ENCODE measurements at places on chromosomes 11 and 22.

GRCh38 chr11:13602844-13603243 lies 65.6 kb upstream of the FAR1 start:
- no peak for DNase-seq

DNA sequence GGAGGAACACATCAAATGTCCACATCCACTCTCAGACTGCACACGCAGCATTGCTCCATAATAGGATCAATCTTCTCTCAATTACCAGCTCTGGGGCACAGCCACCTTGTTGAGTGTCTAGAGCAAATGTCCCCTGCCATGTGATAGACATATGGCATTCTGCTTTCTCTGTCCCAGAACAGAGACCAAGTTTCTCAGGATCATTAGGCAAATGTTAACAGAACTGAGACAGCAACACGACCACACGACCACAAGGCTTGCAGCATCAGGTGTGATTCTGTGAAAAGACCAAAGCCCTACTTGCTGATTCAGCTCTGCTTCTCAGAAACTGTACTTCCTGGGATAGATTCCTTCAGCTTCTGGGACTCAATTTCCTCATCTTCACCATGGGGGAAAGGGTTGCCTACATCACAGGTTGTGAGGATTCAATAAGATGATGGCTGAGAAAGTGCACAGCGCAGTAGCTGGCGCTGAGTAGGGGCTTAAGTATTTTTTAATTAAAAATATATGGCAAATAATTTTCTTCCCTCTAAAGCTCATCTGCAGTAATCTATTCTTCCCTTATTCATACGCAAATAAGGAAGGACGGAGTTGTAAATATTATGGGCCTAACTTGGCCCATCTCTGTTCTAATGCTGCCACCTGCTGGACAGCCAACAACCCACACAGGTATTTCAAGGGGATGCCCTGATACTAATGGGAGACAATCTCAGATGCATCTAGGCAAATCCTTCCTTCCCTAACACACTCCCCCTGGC lies 54.3 kb upstream of the USP47 start:
- peak; percentile 79 for DNase-seq

DNA sequence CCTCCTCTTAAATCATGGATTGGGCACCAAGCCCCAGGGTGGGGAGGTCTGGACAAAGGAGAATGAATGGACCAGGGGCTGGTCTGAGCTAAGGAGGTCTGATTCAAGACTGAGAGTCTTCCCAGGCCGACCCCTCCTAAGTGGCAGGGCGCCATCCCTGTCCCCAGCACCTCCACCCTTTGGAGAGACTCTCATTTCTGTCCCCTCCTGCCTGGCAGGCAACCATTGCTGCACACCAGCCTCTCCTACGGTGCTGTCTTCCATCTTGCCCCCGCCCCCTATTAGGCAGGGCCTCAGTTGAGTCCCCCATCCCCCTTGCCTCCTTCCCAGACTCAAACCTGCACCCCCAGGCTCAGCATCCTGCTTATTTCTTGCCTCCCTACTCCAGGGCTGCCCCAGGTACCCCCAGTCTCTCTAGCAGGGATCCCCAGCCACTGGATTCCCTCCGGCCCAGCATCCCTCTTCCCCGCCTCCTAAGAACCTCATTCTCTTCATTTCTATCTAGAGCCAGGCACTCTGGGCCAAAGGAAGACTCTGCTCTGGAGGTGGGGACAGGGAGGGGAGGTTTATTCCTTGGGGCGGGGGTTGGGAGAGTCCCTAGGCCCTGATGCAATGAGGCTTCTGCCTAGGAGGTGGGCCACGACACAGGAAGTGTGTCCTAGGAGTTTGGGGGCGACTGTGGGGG lies 1.7 kb upstream of the RCOR2 start:
- peak; percentile 44 for DNase-seq

- no peak for DNase-seq
Observed at GRCh38 chr11:73463359-73463758, 87.2 kb downstream of the RELT start.

- DNase-seq = no peak
Observed at GRCh38 chr11:1852877-1853276, at the start of gene LSP1. Gene LSP1, plus strand, starts transcription at chr11:1853084. Its CDS starts 61 bp downstream, at chr11:1853145.

GRCh38 chr11:6433998-6434660 lies 6.7 kb downstream of the HPX start:
- DNase-seq = no peak

DNA sequence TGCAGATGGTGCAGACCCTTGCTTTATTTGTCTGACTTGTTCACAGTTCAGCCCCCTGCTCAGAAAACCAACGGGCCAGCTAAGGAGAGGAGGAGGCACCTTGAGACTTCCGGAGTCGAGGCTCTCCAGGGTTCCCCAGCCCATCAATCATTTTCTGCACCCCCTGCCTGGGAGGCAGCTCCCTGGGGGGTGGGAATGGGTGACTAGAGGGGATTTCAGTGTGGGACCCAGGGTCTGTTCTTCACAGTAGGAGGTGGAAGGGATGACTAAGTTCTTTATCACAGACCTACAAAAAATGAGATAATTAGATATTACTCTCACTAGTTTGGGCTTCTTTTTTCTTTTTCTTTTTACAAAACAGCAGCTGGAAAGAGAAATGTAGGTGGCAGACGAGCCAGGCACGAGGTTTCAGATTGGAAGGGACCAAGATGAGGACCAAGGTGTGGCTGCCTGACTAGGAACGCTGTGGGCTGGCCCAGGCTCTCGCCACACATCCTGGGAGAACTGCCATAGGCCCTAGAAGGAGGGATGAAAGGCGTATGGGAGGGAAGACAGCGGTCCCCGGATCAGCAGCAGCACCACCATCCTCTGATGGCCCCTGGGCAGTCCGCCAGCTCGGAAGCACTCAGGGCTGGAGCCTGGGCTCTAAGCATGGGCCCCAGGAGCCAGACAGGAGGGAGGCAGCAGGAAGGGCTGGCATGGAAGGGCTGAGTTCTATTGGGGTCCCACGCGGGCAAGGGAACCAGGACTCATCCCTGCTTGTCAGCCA lies 14.2 kb downstream of the TXN2 start:
- DNase-seq = no peak

DNA sequence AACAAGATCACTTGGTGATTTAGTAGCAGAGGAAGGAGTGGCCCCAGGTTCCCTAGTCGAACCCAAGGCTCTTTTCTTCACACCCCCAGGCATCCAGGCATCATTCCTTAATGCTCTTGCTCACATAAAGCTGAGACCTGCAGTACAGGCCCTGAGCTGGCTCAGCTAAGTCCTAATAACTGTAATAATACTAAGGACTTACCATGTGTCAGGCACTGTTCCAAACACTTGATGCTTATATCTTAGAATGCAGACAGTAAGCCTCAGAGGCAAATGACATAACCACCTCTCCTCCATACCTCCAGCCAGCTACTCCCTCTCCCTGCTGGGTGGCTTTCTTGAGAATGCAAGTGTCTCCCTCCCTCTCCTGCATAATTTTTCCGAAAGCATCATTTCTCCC lies 33.2 kb downstream of the ANKK1 start:
- no peak for DNase-seq

DNA sequence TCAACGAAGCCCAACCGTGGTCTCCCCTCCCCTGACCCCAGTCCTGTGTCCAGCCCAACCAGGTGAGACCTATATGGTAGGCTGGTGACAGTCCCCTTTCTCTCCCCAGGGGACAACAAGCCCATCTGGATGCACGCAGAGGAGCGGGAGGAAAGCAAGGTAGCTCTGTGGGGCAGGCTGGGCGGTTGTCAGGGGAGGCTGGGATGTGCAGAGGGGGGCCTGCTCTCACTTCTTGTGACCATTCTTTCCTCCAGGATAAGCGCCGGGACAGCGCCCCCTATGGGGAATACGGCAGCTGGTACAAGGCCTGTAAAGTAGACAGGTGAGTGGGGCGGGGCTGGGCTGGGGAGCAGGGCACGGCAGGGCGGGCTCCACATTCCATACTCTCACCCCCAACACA lies 3.5 kb upstream of the RAB1B start:
- DNase-seq = peak; percentile 90

- DNase-seq = no peak
Observed at GRCh38 chr22:47631571-47632102, 869.2 kb downstream of the TBC1D22A start.

DNA sequence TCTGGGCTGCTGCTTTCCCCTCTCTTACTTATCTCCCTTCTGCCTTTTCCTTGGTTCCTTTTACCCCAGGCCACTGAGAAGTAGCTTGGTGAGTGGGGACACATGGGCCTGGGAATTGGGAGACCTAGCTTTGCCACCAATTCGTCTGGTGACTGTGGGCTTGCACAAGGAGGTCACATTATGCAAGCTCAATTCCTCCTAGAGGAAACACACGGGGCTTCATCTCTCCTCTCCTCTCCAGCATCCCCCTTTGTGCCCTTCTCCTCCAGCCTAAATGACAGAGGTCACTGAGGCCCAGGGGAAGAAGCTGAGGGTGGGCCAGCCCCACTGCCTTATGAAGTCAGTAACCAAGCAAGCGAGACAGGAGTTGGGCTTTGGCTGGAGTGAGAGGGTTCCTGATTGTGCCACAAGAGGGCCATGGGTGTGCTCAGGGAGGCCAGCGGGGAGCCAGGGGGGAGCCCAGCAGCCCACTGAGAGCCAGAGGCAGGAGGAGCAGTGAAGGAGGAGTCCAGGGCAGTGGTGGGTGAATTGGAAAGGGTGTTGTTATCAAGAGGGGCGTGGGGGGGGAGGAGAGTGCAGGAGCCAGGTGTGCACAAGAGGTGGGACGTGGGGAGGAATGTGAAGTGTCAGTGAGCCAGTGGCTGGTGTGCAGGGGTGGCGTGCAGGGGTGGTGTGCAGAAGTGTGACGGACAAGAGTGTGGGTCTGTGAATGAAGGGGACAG lies 2.0 kb downstream of the CLCF1 start:
- DNase-seq = peak; percentile 48

GRCh38 chr22:36590441-36591056 lies 61.6 kb upstream of the EIF3D start:
- DNase-seq = no peak

DNA sequence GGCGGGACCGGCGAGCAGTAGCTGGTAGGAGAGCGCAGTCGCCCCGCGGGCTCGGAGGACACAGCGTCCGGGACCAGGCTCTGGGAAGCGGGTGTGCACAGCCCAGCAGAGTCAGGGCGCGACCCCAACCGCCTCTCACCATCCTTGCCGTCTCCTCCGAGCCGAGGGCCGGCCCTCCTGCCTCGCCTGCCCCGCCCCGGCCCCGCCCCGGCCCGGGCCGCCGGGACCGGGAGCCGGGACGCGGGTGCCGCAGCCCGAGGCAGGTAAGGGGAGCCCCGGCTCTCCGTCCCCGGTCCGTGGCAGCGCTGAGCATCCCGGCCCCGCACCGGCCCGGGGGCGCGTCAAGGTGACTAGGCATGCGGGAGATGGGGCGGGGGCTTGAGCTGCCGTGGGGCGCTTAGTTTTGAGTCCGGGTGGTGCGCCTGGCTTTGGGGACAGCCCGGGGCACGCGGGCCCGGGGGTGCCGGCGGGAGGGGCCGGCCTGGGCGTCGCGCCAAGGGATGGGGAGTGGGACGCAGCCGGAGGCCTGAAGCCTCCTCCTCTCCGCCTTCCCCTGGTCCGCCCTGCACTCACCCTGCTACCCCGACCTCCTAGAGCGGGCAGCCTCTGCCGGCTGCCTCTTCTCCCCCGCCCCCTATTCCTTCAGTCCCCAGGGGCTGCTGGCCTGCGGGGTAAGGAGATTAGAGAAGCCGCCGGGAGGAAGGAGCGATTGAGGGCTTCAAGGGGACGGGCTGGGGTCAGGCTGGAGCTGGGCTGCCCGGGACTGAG lies at the start of gene ABCG4:
ABCG4 (plus strand) TSS at position 35 of the 768 bp plus-strand sequence. CDS start 914 bp downstream, outside the sequence.
- peak; percentile 58 for DNase-seq

GRCh38 chr11:111808063-111808588 lies 41.9 kb upstream of the PPP2R1B start:
- DNase-seq = no peak

GRCh38 chr22:42699976-42700352 lies 20.7 kb downstream of the A4GALT start:
- no peak for DNase-seq

- no peak for DNase-seq
Observed at GRCh38 chr11:60145677-60146076, 37.2 kb downstream of the MS4A6A start.

DNA sequence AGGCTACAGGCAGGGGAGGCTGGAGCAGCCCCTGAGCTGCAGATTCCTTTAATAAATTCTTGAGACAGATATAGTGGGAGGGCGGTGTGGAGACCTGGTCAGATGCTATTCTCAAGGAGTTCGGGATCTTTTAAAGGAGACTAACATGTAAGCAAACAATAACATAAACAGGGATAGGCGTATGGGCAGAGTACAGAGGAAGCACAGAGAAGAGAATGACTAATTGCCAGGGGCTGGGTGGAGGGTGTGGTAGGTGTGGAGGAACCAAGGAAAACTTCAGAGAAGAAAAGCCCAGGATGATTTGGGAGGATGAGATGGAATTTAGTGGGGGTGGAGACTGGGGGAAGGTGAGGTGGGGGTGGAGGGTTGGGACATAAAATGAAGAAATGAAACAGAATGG lies 9.7 kb upstream of the HEPHL1 start:
- no peak for DNase-seq

DNA sequence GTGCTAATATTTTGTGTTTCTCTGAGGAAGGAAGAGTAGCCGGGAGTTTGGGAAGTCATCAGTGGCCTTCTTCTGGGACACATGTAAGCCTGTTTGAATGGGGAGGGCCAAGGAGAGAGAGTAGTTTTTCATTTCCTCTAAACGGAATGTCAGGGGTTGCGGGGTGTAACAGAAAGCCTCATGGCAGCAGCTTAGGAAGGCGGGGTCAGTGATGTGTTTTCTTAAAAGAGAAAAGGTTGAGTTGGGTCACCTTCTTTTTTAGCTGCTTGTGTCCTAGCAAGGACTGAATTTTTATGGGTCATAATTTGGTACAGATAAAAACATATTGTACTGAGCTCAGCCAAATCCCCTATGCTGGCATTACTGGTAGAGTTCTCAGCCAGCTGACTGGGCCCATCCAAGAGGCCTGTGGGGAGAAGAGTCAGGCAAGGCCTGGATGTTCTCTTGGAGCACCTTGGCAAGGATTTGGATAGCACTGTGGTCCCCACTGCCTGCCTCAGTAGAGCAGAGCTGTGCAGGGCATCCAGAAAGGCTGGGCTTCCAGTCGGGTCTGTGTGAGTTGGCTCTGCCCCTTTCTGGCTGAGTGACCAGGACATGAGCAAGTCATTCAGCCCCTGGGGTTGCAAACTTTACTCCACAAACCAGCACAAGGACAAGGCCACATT lies 29.4 kb upstream of the NAV2 start:
- DNase-seq = no peak

DNA sequence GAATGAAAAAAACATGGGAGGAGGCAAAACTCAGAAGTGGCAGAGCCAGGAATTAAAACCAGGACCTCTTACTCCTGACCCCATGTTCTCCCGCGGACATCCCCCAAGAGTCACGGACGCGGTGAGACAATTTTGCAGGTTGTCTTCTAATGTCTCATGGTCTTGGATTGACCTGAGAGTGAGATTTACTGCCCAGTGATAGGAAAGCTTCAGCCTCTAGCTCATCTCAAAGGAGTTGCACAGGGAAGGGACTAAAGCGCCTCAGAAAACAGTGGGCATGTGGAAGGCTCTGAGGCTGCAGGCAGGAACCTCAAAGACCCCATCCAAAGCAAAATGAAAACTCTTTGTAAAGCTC lies 197.4 kb downstream of the ADAMTS15 start:
- no peak for DNase-seq

- no peak for DNase-seq
Observed at GRCh38 chr22:21876486-21877176, 9.2 kb upstream of the MAPK1 start.

- DNase-seq = no peak
Observed at GRCh38 chr11:119861160-119861559, 132.2 kb upstream of the NECTIN1 start.

GRCh38 chr22:36936362-36937116 lies 23.1 kb downstream of the CSF2RB start:
- no peak for DNase-seq

Measured in WTC11 (cell line).